NCI-H2107 (cell line): ENCODE measurements at places on chromosomes 11 and 22.
A peak's percentile ranks its signal among the peaks of the same experiment; 100 is the strongest.

- DNase-seq: no peak
Observed at GRCh38 chr11:43644621-43645299, 35.8 kb upstream of the HSD17B12 start.

- DNase-seq: no peak
Observed at GRCh38 chr11:122917311-122917710, 34.8 kb downstream of the JHY start.

DNA sequence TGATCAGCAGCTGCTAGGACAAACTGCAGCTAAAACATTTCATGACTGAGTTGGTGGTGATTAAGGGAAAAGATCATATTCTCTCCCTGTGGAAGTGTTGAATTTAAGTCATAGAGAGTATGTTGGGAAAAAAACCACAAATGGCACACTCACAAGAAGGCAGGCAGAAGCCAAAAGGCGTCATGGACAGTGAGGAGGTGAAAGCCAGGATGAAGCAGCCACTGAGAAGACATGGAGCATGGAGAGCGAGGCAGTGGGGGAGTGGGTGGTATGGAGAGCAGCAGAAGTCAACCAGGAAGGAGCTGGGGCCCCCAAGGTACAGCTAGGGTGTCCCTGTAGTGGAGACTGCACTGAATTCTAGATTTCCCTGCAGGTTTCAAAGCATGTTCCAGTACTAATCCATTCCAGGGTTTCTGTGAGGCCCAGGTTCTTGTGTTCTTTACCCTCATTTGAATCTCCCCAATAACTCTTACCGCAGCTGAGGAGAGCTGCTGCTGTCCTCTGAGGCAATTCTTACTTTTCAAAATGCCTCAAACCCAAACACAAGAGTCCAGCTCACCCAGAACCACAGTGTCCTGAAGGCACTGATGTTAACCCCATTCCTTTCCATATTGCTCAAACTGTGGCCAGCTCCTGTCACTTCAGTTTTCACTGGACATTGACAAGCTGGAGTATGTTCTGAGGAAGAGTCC lies 191.8 kb upstream of the E2F8 start:
- DNase-seq: peak; percentile 53

GRCh38 chr11:29318134-29318845 lies 698.5 kb downstream of the KCNA4 start:
- DNase-seq: no peak

GRCh38 chr22:22327723-22328122 lies 83.1 kb downstream of the VPREB1 start:
- DNase-seq: no peak

DNA sequence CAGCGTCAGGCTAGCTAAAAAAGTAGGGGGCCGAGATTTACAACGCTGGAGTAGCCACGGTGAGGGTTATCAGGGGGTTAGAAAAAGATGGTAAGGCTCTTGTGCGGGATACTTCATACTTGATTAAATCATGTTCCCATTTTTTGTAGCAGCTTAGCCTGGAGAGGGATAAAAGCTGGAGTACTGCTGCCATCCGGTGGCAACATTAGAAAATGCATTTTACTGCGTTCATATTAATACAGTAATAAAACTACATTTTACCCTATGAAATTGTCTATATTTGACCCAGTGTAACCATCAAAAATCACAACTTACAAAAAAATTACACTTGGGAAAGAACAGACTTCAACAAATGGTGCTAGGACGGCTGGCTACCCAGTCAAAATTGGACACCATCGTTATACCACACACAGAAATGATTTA lies 17.3 kb downstream of the RPUSD4 start:
- no peak for DNase-seq
